ENCODE measurements at places on chromosomes 12 and 14.

GRCh38 chr12:6312529-6313325 is 2.2 kb downstream of the PLEKHG6 start:
- no peak for DNase-seq

- peak; percentile 27 for DNase-seq
Observed at GRCh38 chr12:109088818-109089217, 4.5 kb downstream of the ALKBH2 start.

GRCh38 chr14:100739306-100739705 is 12.6 kb downstream of the DLK1 start:
- DNase-seq, result no peak

- no peak for DNase-seq
Observed at GRCh38 chr12:47864646-47865235, 40.1 kb downstream of the VDR start.

- DNase-seq, result peak; percentile 67
Observed at GRCh38 chr12:19431407-19432308, 7.6 kb upstream of the AEBP2 start.

- no peak for DNase-seq
Observed at GRCh38 chr14:90521084-90521929, 124.5 kb downstream of the CALM1 start.

- DNase-seq, result no peak
Observed at GRCh38 chr14:88247228-88247627, 75.8 kb downstream of the KCNK10 start.

GRCh38 chr14:99331811-99332210 is 59.8 kb upstream of the BCL11B start:
- DNase-seq, result no peak

GRCh38 chr12:10652192-10652591 is 21.7 kb downstream of the STYK1 start:
- DNase-seq, result no peak

DNA sequence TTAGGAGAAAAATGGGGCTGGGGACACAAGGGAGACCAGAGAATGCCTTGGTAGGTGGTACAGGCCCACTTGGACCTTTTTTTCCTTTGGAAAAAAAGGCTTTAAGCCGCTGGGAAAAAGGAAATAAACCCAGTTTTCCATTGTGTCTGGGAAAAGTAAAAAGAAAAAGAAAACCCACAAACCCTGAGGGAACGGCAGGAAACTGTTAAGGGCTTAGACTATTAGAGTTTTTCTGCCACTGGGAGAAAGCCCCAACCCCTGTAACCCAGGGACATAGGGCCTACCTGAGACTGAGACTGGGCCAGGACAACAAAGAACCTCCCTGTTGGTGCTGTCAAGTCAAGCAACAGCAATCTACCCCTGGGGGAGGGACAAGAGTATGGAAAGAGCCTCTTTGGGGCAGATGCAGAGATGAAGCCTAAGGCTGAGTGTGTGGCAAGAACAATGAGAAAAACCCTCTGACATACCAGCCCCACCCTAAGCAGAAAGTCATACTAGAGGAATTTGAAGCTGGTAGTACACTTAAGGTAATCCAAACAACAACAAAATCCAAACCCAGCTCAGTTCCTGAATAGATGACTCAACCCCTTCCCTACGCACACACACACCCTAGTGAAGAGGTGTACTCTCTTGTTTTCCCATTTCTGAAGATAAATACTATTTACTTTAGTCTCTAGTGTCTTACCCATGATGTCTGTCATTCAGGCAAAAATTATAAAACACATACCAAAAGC is 22.8 kb downstream of the ATF1 start:
- no peak for DNase-seq

- peak; percentile 30 for DNase-seq
Observed at GRCh38 chr12:92505254-92506231, 197.2 kb upstream of the PLEKHG7 start.

DNA sequence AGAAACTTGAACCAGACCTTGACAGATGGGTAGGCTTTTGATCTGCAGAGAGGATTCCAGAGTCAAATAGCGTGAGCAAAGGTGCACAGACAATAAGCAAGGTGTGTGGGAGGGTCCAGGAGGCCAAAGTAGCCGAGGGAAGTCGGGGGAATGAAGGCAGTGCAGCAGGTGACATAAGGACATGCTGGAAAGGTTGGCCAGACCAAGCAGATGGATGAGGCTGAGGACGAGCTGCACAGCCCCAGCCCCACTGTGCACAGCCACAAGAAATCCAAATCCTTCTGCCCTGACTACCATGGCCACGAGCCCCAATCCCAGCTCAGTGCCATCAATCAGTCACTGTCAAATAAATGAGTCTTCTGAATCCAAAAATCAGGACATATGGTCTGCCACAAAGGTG is 5.4 kb downstream of the TTC7B start:
- no peak for DNase-seq

DNA sequence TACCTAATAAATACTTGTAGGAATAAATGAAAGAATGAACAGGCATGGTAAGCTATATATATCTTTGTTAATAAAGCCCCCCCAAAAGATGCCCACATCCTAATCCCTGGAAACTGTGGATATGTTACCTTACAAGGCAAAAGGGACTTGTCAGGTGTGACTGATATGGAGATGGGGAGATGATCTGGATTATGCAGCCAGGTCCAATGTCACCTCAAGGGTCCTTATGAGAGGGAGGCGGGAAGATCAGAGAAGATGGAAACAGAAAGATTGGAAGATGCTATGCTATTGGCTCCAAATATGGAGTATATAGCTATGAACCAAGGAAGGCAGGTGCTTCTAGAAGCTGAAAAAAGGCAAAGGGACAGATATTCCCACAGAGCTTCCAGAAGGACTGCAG is 3.4 kb downstream of the RBM19 start:
- DNase-seq, result no peak

- DNase-seq, result no peak
Observed at GRCh38 chr12:115095073-115095748, 411.2 kb upstream of the TBX3 start.

DNA sequence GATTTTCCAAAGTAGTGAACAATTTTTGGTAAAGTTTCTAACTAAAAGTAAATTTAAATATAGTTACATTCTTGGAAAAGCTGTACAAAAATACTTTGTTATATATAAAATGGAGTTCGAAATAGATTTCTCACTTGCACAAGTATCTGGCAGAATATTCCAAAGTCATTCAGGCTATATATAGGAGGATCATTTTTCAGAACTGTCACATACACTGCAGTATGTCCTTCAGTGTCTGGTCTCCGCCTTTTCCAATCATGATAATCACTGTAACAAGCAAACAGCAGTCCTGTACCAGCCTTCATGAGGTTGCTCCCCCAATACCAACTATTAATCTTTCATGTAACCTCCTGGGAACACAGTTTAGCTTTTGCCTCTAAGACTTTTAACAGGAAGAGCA is 18.6 kb downstream of the TBK1 start:
- DNase-seq, result no peak

DNA sequence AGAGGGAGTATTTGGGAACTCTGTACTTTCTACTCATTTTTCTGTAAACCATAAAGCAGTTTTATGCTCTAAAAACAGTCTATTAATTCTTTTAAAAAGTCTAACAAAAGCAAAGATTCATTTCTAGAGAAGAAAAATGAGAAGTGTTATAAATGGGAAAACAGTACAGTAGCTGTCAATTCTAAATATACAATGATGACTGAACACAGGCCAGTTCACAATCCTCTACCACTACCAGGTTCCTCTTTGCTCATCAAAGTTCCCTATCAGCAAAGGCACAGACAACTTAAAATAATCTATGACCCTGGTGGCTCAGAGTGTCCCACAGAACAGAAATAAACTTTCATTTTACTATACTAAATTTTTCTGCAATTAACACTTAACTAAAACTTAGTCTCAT is 12.5 kb downstream of the NAA25 start:
- DNase-seq, result no peak

DNA sequence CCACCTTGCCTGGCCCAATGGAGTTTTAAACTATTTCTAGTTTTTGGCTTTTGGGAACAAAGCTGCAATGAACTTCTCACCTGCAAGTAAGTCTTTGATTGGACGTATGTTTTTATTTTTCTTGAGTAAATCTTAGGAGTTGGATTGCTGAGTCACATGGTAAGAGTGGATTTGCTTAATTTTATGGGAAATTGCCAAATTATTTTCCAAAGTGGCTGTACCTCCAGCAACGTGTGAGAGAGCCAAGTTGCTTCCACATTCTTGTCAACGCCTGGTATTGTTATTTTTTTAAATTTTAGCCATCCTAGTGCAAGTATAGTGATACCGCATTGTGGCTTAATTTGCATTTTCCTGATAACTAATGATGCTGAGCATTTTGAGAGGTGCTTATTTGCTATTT is 136.6 kb downstream of the LMNTD1 start:
- no peak for DNase-seq

DNA sequence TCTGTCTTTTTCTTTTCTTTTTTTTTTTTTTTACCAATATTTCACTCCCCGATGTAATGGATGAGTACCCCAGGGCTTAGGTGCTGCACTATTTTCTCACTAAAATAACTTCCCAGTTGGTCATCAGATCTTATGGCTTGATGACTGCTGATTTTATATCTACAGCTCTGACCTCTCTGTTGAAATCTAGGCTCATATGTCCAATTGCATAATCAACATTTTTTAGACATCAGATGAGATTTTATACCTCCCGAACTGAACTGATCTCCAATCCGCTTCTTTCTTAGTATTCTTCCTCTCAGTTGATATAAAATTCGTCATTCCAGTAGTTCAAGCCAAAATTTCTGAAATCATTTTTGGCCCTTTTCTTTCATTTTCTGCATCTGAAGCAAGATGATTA is 1236.5 kb downstream of the SLC16A7 start:
- DNase-seq, result no peak

DNA sequence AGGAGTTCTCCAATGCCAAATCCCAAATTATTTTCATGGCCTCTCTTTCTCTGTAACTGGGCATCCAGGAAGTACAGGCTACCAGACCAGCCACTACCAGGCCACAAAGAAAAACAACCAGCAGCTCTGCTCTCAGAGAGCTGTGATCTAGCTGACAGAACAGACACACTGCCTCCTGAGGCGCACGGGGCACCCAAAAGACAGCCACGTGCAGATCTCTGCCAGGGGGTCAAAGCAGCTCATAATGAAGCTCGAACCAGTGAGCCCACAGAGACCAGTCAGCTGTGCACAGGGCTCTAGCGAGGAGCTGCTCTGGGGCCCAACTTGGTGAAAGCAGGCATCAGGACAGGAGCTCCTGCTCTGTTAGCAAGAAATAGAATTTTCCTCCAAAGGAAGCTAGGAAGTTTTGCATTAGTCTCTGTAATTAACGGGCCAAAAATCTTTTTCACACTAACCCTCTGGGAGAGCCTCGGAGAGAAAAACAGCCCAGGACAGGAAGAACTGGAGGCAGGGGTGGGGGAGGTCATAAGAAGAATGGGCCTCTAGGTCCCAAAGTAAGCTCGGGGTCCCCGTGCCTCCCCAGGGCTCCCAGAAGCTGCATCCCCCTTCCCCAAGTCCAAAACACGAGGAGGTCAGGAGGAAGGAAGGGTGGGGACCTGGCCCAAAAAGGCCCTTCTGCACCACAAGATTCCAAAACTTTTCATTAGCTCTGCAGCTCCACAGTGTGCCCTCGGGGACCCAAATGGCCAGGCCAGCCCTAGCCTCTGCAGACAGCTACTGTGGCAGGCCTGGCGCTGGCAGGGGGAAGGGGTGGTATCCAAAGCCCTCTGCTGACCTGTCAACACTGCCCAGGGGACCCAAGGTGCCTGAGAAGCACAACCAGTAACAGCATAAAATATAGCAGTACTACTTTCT is 30.2 kb downstream of the ACTN1 start:
- DNase-seq, result no peak

- no peak for DNase-seq
Observed at GRCh38 chr14:56463271-56463890, 116.2 kb upstream of the TMEM260 start.

DNA sequence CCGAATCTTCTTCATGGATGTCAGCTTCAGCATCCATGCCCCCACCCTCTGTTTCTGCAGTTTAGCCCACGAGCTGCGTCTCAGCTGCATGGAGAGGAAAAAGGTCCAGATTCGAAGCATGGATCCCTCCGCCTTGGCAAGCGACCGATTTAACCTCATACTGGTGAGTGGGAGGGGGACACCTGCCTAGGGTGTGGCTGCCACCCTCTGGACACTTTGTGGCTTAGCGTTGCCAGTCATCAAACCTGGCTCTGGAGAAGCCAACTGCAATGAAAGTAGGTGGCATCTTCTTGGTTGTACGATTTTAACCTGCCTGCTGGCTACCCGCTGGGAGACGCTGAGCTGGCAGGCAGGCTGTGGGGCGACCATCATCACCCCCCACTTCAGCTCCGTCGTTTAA is 16.7 kb downstream of the DCAF4 start:
- no peak for DNase-seq

DNA sequence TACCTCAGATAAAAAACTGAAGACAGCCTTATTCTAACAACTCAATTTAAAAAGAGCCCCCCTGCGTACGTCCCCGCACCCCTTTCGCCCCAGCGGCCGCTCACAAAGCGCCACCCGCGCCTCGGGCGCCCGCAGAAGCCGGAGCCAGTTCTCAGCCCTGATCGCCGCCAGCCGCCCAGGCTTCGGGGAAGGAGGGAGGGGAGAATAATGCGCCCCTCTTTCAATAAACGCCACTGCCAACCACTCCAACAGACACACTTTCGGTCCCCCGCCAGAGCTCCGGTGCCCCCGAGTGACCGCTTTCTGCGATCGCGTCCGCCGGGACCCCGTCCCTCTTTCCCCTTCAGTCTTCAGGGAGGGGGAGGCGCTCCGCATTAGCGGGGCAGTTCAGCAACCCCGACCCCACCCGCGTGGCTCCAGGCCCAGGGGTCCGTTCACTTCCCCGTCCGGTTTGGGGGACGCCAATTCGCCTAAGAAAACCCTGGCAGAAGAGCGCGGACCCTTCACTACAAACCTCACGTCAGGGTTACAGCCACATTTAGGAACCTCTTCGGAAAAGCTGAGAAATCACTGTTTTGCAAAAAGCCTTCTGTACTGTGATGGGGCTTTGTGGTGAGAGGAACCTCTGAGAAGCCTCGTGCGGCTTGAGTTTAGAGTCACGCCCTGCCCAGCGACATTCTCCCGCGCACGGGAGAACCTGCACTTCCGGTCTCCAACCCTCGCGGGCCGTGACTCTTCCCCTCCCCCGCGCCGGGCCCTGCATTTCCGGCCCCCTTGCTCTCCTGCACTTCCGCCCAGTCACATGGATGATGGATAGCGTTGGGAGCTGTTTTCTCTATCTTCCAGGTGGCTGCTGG is 18.7 kb downstream of the FOXG1 start:
- DNase-seq, result no peak

DNA sequence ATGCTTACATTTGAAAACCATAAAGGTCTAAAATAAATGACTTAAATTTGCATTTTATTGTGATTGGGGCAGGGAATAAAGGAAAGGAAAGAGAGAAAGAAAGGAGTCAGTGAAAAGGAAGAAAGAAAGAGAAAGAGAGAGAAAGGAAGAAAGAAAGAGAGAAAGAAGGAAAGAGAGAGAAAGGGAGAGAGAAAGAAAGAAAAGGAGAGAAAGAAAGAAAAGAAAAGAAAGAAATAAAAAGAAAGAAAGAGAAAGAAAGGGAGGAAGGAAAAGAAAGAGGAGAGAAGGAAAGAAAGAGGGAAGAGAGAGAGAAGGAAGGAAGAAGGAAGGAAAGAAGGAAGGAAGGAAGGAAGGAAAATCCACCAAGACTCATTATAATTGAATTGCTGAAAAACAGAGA is 222.8 kb downstream of the RMST start:
- DNase-seq, result no peak

Measured in stromal cell of bone marrow (primary cell).